ENCODE measurements at places on chromosomes 4 and X.

GRCh38 chr4:142396279-142396678, 449.8 kb downstream of the INPP4B start:
- no peak for DNase-seq

DNA sequence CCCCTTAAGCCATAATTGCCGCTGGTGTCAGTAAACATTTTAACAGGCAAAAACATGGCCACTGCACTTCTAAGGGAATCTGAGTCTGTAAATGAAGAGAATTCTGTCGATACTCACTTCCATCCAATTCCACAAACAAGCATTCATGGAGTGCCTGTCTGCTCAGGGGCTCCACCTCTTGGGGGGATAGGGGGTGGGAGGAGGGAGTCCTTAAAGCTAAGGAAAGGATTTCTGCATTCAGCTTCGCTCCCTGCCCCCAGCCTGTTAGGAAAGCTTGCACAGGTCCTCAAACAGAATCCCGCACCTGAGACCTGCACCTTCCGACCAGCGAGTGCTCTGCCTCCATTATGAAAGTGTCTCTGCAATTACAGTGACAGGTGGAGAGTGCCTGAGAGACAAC, 130.2 kb upstream of the KIT start:
- no peak for DNase-seq

GRCh38 chr4:18397681-18398390, 376.3 kb upstream of the LCORL start:
- no peak for DNase-seq

DNA sequence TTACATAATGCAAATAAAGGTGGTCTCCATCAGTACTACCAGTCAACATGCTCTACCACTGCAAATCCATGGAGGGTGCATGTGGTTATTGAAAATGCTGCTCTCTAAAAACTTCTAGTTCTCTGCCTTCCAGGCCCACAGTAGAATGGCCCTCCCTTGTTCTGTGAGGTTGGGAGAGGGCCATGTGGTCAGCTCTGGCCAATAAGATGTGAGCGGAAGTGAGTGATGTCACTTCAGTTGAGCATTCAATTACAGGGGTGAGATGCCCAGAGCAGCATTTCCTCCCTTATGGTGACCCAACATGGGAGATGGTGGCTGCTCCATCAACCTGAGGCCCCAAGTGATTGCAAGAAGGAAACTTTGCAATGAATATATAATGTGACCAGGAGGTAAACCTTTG, 148.8 kb downstream of the CPEB2 start:
- no peak for DNase-seq

GRCh38 chr4:123651066-123651465, 254.5 kb downstream of the SPRY1 start:
- DNase-seq = no peak

DNA sequence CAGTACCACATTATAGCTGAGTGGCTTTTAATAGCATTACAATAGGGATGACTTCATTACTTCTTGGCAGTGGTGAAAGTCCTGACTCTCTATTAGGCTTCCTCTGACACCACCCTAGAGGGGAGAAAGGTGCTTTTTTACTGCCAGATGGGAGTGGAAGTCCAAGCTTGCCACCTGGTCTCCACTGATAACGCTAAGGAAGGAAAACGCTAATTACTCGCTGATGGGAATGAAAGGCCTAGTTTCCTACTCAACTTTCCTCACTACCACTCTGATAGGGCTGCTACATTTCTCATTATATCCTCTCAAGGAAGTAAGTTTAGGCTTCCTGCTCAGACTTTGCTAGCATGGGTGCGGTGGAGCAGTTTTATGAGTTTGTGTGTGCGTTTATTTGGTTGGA, 62.3 kb upstream of the PAGE3 start:
- DNase-seq = no peak

- no peak for DNase-seq
Observed at GRCh38 chrX:140672840-140673731, 36.5 kb upstream of the LINC00632 start.

Data from Right ventricle myocardium inferior (tissue), 1 donor.